ENCODE measurements at places on chromosomes 6 and 20. TPM values are rescaled to one million over a fixed set of nuclear protein-coding genes. Genes with fewer than 3 reads are reported as not detected.

COL11A2 gene
- 0.91 TPM for total RNA-seq

FOXQ1 gene
- total RNA-seq, result 38.6 TPM

TP53INP2 gene
- total RNA-seq, result 26.0 TPM

TNFRSF6B gene
- 6.7 TPM for total RNA-seq

DLGAP4 gene
- 38.0 TPM for total RNA-seq

TNFAIP3 gene
- 19.9 TPM for total RNA-seq

TBX18 gene
- total RNA-seq, result 0.05 TPM

FAM50B gene
- total RNA-seq, result 36.4 TPM

GPSM3 gene
- total RNA-seq, result 5.9 TPM

TFAP2D gene
- not detected for total RNA-seq

SLC22A23 gene
- total RNA-seq, result 53.1 TPM

LY6G5C gene
- total RNA-seq, result 1.6 TPM

HLA-DRB5 gene
- not detected for total RNA-seq

NAA20 gene
- 33.9 TPM for total RNA-seq

NCOA6 gene
- total RNA-seq, result 43.7 TPM

ZSCAN23 gene
- 5.3 TPM for total RNA-seq

NELFE gene
- total RNA-seq, result 88.9 TPM

SSTR4 gene
- not detected for total RNA-seq

OLIG3 gene
- not detected for total RNA-seq

MAS1L gene
- not detected for total RNA-seq

WFDC12 gene
- total RNA-seq, result not detected

HAO1 gene
- not detected for total RNA-seq

FBXO30 gene
- 9.6 TPM for total RNA-seq

ADGRG6 gene
- 18.0 TPM for total RNA-seq
